ENCODE measurements at places on chromosomes 12 and 14. TPM values are rescaled to one million over a fixed set of nuclear protein-coding genes. Genes with fewer than 3 reads are reported as not detected.

- no peak for DNase-seq
Measured at GRCh38 chr14:50985859-50986331, 41.6 kb upstream of the PYGL start.

- DNase-seq = no peak
Measured at GRCh38 chr12:68446384-68446783, 114.2 kb upstream of the MDM1 start.

DNA sequence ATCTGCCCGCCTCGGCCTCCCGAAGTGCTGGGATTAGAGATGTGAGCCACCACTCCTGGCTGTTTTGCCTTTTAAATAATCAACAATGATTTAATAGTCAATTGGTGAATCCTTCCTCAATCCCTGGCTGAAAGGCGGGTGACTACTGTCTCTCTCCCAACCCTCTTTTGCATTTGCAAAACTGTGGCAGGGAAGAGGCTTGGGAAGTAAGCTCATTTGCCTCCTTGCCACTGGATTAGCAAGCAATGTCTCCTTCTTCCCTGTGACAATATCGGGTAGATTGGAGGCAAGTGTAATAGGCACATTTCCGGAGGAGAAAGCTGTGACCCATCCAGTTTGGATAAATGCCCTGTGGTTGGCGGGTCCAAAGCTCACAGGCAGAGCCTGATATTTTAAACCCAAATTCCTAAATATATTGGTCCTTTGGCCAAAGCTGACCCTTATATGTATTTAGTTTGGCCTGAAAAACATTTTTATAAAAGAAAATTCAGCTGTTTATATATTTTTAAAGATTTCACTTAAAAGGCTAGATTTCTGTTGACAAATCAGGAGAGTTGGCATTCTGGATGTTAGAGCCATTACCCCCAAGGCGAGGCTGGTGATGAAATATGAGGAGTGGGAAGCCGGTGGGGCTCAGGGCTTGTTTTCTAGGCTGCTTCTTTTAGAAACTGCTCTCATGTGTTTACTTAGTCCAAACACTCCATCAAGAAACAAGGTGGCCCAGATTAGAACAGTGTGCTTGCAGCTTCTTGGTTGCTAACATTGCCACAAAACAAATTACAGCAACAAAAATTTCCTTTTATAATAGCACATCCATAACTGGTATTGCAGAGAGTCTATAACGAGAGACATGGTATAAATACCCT, 646.9 kb upstream of the TMEM132C start:
- DNase-seq = no peak

DNA sequence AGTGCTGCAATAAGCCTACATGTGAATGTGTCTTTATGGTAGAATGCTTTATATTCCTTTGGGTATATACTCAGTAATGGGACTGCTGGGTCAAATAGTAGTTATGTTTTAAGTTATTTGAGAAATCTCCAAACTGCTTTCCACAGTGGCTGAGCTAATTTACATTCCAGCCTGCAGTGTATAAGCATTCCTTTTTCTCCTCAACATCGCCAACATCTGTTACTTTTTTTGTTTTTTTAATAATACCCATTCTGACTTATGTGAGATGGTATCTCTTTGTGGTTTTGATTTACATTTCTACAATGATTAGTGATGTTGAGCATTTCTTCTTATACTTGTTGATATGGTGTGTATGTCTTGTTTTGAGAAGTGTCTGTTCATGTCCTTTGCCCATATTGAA, 1186.2 kb downstream of the BCL11B start:
- DNase-seq = no peak

DNA sequence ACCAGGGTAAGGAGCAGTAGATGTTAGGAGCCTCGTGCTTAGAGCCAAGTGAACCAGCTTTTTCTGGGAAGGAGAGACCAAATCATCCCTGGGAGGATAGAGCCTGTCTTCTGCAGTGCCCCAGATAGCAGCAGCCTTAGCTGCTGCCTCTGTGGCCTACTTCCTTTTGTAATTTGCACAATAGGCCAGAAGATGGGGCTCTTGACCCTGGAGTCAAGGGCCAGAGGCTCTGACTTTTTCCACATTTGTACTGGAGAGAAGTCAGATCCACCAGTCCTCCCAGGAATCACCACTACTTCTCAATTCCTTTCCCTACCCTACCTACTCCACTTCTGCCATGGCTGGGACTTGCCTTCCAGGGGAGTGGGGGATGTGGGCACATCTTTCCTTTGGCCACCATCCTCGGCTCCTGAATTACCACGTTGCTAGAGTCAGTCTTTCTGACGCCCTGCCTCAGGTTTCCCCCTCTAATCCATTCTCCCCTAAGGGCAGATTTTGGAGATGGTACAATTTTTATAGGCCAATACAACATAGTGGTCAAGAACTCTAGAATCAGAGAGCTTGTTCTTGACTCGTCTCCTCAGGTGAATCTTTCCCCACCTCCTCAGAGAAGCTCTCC, 3.3 kb upstream of the SLC4A8 start:
- DNase-seq = peak; percentile 56

DNA sequence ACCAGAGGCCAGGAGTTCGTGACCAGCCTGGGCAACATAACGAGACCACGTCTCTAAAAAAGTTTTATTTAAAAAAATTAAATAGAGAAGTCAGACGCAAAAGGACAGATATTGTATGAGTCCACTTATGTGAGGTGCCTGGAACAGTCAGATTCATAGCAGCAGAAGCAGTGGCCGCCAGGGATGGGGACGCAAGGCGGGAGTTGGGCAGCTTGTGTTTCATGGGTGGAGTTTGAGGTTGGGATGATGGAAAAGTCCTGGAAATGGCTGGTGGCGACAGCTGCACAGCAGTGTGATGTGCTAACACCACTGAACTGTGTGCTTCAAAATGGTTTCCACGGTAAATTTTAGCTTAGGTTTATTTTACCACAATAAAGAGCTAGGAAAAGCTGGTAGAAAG, 57.6 kb upstream of the DDX11 start:
- no peak for DNase-seq

DNA sequence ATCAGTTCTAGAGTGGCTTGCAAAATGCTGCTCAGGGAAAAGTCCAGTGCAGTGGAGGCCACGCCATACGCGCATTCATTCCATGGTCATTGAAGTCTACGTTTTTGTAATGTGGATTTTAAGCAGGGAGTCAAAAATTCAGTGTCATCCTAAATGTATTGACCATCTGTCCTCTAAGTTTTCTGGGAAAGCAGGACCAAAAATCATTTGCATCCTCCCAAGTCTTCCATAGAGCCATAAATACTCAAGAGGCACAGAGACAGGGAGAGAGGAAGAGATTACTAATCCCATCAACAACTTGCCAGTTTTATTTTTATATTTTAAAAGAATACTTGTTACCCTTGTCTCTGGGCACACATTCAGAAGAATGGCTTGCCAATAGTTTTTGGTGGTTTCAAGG, 36.9 kb downstream of the RHOJ start:
- no peak for DNase-seq

DNA sequence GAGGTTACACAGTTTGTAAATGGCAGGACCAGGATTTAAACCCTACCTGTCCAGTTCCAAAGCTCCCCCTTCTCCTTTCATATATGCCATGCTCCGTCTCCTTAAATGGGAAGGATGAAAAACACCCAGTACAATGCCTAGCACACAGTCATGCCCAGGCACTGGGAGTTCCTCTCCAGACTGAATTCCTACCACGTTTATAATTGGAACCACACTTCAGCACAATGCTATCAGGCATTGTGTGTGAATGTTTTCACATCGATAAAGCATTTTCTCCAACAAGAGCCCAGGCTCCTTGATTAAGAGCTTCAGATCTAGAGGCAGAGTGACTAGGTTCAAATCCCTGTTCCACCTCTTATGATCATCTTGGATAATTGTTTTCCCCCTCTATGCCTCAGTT, 2.7 kb upstream of the NUAK1 start:
- DNase-seq = no peak

- DNase-seq = peak; percentile 96
Measured at GRCh38 chr12:12725086-12725955, 8.2 kb downstream of the CDKN1B start.

DNA sequence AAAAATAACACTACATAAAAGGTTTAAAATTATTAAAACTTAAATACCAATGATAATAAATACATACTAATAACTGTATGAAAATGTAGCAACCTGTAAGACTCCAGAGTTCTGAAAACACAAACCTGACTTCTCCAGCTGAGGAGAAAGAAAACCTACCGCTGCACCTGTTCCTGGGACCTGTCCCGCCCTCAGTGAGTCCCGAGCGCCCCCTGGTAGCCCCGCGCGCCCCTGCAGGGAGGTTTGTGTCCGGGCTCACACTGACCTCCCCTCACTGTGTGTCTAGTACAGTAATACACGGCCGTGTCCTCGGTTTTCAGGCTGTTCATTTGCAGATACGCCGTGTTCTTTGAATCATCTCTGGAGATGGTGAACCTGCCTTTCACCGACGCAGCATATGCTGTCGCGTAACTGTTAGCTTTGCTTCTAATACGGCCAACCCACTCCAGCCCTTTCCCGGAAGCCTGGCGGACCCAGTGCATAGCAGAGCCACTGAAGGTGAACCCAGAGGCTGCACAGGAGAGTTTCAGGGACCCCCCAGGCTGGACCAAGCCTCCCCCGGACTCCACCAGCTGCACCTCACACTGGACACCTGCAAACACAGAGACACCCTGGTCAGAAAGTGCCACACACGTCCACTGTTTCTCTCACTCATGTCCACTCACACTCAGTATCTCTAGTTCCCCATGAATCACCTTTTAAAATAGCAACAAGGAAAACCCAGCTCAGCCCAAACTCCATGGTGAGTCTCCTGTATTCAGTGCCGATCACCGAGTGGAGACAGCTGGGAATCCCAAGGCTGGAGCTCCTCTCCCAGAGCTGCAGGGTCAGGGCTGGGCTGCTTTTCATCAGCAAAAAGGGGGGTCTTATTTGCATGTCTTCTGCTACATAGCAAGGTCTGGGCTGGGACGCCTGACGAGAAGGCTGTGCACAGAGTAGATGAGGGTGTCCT, 1276.3 kb downstream of the TMEM121 start:
- peak; percentile 15 for DNase-seq

GRCh38 chr14:101627915-101628262, 66.6 kb downstream of the DIO3 start:
- DNase-seq = no peak

GRCh38 chr12:95126736-95127135, 53.3 kb upstream of the NR2C1 start:
- no peak for DNase-seq

DNA sequence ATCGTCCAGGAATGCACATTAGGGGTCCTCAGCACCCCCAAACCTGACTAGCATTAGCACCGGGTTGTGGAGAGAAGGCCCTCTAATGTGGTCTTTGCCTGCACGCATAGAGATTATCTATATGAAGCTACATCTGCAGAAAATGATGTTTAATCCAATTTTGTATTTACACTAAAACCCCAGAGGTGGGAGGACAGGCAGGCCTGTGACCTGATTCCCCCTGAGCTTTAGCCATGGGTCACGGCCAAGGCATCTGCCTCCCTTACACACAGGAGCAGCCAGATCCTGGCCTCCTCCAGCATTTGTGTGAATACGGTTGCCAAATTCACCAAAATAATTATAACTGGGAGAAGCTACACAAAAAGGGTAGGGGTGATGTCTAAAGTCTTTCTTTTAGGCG, 7.0 kb downstream of the APOLD1 start:
- no peak for DNase-seq

DNA sequence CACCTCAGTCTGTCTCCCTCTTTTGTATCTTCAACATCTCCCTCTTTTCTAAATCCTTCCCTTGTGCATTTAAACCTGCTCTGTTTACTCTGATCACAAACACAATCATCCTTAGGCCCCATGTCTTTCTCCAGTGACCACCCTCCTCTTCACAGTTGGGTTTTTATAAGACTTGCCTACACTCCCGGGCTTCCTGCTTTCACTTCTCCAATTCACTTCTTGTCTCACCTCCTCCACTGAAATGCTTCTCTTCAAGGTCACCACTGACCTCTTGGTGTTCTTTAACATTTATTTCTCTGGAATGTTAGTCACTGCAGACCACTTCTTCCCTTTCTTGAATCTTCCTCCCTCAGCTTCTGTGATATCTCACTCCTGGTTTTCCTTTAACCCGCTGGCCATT, 8.7 kb upstream of the SMCO2 start:
- DNase-seq = no peak

GRCh38 chr12:91613223-91613779, 430.7 kb upstream of the DCN start:
- no peak for DNase-seq

DNA sequence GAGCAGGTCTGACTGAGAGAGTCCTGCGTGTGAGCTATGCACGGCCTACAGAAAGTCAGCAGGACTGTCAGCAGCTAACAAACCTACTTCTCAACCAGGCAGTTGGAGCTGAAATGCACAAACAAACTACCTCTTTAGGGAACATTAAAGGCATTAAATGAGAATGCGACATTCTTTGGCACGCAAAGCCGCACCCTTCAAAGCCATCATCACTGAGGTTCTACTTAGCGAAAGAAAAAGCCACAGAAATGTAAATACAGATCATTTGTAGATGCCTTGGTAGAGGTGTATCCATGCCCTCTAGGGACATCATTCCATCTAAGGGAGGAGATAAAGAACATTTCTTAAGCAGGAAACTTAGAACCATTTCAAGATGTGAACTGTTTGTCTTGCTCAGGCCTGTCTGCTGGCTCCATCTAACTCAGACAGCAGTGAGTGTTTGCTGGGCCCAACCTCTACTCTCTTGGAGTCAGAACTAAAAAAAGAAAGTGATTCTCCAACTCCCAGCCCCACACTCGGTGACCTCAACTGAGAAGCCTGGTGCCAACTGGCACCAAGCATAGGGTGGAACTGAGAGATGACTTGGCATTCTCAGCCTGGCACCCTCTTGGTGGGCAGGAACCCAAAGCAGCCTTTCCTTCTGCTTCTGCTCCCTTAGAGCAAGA, 63.5 kb upstream of the MBIP start:
- peak; percentile 2 for DNase-seq

GRCh38 chr12:111010916-111011657, 90.7 kb upstream of the MYL2 start:
- no peak for DNase-seq

Gene YAF2
- total RNA-seq = 11.6 TPM

Gene ZBTB42
- 4.2 TPM for total RNA-seq

Gene RNASE7
- total RNA-seq = not detected

Gene TOMM20L
- not detected for total RNA-seq

Gene NID2
- not detected for total RNA-seq

Gene CRIP1
- total RNA-seq = 296 TPM

Gene TAS2R31
- 3.5 TPM for total RNA-seq

Gene CD9
- total RNA-seq = 374 TPM

Gene GALNT9
- total RNA-seq = 16.1 TPM

All from PC-9 (cell line).